ENCODE measurements at places on chromosomes 5 and 9.

GRCh38 chr5:35294976-35295375, 64.7 kb upstream of the PRLR start:
- no peak for DNase-seq

DNA sequence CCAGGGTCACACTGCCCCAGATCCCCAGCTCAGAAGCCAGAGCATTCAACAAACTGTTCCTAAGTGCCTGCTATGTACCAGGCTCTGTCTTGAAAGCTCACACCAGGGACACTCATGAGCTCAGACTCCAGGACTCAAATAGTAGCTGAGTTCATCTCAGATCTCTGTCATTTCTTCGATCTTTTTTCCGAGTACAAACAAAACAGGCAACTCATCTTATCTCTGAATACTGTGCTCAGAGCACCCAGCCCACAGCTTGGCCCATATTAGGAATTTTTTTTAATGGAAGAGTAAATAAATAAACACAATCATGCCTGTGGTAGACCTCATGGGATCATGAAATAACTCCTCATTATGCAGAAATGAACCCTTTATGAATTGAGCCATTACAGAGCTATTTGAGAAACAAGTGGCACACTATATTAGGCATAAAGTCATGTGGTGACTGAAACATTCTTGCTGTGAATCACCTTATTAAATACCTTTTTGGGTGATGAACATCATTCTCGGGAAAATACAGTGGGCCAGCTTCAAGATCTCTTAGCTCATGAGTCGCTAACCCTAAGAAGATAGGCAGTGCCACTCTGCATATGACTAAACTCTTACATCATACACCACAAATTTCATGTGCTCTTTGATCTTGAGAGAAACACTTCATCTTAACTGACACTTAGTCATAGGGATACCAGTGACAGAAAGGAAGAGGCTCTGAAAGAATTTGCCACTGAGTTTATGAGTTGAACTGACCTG, 9.9 kb downstream of the SH3RF2 start:
- peak; percentile 97 for DNase-seq

GRCh38 chr9:81445331-81445921, 243.9 kb downstream of the TLE1 start:
- no peak for DNase-seq

DNA sequence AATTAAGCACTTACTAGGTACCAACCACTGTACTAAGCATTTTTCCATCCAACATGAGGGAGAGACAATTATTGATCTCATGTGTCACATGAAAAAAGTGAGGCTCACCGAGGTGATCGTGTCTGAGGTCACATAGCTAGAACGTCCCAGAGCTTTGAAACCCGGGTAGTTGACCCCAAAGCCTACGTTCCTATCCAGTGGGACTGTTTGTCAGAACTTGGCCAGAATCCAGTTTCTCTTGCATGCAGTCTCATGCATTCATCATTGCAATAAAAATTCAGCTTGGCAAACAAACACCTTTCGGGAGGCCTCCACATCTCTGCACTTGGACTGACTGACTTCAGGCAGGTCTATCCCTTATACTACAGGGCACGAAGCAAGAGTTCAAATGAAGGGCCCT, 23.4 kb upstream of the FAT2 start:
- DNase-seq: no peak

DNA sequence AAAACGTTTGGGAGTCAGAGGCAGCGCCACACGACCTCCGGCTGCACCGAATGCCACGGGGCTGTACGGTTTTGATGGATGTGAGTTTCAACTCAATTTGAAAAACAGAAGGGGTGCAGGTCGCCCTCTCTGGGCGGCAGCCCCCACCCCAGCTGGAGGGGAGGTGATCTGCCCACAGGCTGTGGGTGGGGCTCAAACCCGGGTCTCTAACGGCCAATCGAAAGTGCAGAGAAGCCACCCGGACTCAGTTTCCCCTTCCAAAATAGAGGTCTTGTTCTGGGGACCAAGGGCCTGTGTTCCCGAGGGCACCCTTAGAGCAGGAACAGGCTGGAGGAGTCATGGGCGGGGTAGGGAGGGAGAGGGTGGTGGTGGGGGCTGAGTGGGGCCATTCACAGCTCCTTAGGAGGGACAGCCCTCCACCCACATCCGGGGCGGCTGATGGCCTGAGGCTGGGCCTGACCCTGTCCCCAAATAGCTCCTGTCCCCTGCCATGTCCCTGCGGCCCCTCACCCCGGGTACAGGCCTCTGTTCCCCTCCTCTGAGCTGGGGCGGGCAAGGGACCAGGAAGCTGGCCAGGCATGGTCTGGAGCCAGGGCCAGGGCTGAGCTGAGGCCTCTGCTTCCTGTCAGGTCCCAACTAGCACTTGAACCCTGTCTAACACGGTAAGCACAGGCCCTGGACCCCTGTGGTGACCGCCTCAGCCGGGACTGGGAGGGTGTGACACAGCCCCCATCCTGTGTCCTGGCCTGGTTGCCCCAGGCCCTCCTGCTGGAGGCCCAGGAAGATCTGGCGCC, 22.6 kb upstream of the NOTCH1 start:
- DNase-seq: no peak

DNA sequence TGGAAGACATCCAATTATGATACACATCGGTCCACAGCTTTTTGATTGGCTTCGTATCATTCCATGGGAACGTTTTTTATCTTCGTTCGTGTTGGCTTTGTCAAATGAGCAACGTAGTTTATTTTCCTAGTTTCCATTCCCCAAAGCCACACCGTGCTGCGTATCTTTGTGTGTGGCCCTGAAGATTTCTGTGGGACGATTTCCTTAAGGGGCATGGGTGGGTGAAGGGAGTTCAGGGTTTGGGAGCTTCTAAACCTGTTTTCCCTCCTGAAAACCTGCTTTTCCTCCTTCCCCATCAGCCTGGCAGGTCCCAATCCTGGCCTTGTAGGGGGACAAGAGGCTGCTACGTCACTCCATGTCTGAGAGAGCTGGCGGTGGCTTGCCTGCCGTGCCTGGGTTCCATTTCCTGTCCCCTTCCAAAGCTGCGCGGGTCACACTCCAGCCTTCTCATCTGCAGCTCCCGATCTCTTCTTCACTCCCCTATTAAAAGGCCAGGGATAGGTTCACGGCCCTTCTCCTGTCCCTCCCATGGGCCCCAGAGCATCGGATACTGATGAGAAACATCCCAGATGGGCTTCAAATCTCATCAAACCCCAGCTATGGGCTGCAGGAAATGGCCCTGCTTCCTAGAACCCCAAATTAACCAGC, 23.5 kb upstream of the ASS1 start:
- no peak for DNase-seq

DNA sequence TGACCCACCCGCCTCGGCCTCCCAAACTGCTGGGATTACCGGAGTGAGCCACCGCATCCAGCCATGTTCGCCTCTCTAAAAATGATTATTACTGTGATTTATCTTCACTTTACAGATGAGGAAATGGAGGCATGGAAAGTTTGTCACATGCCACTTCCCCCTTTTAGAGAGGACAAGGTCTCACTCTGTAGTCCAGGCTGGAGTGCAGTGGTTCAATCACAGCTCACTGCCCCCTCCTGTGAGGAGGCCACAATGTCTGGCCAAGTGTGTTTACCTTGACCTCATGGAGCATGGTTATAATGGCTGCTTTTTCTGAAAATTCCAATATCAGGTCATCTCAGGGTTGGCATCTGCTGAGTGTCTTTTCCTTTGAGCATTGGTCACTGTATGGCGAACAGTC, 6.7 kb downstream of the PRRT1B start:
- DNase-seq: no peak

DNA sequence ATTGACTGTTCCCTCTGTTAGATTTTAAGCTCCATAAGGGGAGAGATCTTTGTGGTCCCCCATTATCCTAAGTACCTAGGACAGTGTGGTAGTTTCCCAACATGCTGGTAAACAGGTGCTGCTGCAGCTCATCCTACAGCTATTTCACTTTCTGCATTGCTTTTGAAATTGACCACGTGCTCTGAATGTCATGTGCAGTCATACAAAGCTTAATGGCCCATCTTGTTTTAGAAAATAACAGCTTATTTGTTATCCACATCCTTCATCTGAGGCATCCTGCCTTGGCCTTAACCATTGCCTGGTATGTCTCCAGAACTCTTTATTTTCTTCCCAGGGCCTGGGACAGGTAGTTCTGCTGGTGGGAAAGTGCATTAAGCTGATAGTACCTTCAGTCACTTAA, 14.7 kb downstream of the PIK3R1 start:
- no peak for DNase-seq

GRCh38 chr5:151298063-151298855, 5.3 kb downstream of the SLC36A3 start:
- peak; percentile 74 for DNase-seq

GRCh38 chr5:141637123-141637766, 448 bp downstream of the RELL2 start:
- DNase-seq: peak; percentile 30

GRCh38 chr5:72141440-72142355, 34.4 kb downstream of the MAP1B start:
- DNase-seq: peak; percentile 92

DNA sequence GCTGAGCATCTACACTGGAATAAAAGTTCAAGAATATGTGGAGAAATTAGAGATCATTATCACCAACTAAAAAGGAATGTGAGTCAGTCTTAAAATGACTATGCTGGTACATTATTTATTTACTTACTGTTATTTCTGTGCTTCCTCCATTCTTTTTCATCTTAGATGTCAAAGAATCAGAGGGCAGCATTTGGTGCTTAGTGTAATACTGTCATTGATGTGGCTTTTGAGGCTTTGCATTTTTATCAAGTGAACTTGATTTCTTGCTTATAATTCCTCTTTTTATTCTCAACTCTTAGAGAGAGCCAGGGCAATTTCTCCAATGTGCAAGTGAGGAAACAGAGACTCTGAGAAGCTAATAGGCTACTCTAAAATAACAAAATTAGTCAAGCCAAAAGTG, 163.7 kb upstream of the TRPC7 start:
- no peak for DNase-seq

DNA sequence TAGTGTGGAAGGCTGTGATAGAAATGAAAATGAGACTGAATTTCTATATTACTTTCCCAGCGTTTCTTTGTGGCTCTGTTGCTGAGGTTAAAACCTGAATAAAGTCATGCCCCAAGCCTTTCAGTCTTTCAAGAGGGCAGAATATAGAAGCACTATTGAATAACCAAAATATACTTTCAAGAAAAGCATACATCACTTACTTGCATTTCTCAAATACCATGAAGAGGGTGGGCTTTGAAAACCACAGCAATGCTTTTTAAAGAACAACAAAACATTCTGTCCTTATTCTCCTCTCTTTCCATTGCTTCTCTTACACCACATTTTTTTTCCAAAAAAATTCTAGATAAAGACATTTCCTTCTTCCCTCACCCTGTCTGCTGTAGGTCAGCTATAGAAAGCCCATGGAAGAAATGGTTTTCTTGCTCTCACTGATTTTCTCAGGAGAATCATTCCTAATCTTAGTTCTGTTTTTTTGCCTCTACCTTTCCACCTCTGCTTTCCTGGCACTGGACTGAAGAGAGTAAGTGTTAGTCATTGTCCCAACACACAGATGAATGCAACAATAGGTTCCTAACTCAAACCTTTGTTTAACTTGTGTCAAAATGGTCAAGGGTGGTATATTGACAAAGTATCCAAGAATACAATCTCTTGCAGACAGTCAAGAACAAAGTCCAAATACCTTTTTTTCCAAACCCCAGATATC, 51.6 kb downstream of the NUDT12 start:
- DNase-seq: peak; percentile 31

DNA sequence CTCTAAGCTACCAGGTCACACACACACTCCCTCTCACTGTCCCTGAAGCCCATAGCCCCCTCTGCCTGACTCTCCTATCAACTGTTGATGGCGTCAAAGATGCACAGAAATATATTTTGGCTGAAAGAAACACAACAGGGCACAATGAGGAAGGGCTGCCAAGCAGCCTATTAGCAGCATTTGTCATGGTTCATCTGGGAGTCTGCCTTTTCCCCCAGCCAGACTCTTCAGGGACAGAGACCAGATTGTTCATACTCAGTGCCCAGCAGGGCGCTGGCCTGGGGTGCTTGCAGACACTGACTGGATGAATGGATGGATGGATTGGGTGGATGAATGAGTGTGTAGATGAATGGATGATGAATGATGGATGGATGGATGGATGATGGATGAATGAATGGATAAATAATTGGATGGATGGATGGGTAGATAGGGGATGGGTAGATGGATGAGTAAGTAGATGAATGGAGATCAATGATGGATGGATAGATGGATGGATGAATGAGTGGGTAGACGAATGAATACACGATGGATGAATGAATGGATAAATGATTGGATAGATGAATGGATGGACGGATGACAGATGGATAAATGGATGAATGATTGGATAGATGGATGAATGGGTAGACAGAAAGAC, 90.5 kb downstream of the ADAMTS2 start:
- no peak for DNase-seq
